ENCODE measurements at places on chromosomes 16 and 17. TPM values are rescaled to one million over a fixed set of nuclear protein-coding genes. Genes with fewer than 3 reads are reported as not detected.

ZP2 gene
- not detected for total RNA-seq

SGCA gene
- total RNA-seq: not detected

PLEKHH3 gene
- 37.8 TPM for total RNA-seq

ASB16 gene
- total RNA-seq: 0.14 TPM

TMEM235 gene
- total RNA-seq: 1.5 TPM
